ENCODE measurements at places on chromosomes 6 and 20.

GRCh38 chr20:24665741-24666191 lies 196.3 kb downstream of the SYNDIG1 start:
- DNase-seq, result no peak

- DNase-seq, result no peak
These were observed 15.4 kb downstream of the FKBP1A start for GRCh38 chr20:1377341-1377871.

DNA sequence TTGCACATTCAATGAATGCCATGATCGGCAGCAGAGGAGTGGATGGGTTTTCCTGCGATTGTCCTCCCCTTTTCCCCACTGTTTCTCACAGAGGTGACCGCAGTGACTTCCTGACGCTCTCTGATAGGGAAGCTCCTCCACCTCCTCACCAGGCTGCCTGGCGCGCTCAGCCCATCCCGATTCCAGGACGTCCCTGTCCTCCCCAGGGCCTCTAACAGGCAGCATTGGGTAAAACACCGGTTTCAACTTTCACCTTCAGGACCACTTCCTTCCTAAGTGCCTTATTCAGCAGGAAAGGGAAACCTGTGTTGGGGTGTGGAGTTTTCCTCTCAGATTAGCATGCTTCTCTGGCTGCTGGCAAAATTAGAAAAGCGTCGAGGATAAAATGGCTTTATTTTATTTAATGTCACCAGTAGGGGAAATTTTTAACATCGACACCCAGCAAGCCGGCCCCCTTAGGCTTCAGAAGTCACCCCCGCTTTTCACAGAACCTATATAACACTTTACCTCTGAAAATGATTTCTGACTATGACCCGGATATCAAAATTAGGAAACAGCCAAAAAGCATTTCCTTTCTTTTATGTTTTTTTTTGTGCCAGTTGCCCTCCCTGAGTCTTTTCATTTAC lies 570.4 kb upstream of the GJE1 start:
- DNase-seq, result peak; percentile 7

GRCh38 chr20:18780385-18781130 lies 33.0 kb upstream of the SCP2D1 start:
- DNase-seq, result no peak

- DNase-seq, result peak; percentile 44
These were observed 140.1 kb downstream of the QKI start for GRCh38 chr6:163554663-163555062.

DNA sequence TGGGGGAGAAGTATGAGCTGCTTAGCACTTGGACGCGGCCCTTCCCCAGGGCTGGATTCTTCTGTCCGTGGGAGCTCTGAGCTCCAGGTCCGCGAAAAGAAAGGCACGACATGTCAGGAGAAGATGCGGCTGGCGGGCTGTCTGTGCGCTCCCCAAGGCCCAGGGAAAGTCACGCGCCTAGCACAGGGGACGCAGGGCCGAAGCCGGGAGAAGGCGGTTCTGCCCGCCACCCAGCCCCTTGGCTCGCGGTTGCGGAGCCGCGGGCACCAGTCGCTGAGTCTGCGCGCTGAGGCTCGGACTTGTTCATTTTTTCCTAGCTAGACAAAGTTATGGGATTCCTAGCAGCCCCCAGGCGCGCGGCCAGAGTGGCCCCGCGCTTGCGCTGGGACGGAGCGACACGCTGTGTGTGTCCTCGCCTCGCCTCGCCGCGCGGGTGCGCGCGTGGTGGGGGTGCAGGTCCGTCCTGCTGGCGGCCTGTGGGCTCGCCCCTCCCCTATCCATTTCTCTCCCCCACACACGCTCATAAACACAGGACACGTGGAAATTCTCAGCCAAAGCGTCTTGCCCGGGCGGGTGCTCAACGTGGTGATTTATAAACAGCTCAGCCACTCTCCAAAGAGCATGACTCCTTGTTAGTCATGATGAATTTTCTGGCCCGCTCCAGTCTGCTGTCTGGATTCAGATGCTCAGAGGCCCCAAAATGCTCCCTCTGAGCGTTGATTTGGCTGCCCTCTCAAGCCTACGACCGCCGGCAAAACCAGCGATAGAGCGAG lies 1.9 kb upstream of the POU3F2 start:
- DNase-seq, result no peak

DNA sequence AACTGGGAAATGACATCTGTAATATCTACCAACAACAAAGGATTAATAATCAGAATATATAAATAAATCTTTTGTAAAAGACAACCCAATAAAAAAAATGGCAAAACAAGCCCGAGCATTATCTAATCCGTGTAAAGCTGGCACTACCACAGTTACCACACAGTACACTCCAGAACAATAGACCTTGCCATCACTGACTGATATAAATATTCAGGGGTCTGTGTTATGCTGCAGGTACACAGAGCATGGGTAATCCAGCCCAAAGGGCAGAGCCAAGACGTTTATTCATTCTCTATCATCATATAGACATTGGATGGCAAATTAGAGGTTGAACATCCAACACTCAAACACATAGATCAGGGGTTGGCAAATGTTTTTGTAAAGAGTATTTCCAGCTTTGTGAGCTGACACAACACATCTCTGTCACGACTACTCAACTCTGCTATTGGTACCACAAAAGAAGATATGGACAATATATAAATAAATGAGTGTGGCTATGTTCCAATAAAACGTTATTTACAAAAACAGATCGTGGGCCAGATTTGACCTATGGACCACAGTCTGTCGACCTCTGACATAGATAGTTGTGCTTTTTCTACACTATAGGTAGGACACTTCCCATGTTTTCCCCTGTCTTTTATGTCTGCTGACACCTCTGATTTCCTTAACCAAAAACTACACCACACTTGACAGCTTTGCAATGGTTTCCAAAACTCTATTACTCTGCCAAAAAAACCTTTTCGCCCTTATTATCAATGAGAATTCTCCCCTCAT lies 4.5 kb downstream of the NCOA6 start:
- DNase-seq, result no peak

DNA sequence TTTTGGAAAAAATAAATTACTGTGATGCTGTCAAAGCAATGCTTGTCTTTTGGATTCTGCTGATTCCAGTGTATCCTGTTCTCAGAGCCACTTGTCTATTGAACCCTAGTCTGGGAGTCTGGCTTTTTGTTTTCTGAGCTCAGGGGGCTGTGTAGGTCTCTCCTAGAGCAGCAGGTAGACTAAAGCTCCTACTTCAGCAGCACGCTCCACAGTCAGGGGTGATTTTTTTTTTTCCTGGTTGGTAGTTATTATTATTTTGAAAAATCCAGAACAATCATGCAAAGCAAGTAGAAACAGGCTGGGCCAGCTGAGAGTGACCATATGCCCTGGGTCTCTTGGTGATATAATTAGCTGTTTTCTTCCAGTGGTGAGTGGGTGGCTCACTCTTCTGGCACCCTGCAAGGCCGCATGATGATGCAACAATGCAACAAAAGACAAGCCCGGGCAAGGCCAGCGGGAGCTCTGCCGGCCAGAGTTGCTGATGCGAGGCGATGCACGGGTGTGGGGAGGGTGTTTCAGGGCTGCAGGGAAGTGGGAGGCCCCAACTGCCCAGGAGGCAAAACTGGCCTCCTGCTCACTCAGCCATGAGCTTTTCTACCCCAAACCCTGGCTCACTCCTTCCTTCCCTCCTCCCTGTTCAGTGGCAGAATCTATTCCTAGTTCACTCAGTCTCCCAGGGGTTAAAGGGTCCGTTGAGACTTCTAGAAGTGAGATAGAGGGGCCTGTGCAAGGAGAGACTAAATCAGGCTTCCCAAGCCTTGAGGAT lies 11.5 kb upstream of the CDKN1A start:
- DNase-seq, result no peak

DNA sequence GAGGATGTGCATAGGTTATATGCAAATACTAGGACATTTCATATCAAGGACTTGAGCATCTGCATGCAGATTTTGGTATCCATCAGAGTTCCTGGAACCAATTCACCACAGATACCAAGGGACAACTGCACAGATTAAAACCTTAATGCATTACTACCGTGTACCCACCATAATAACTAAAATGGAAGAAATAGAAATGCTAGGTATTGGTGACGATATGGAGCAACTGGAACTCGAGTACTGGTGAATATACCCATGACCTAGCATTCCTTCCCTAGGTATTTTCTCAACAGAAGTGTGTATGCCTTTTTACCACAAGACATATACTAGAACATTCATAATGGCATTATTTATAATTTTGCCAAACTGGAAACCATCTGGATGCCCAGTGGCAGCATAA lies 18.5 kb downstream of the KCNS1 start:
- no peak for DNase-seq

- no peak for DNase-seq
These were observed 41.4 kb downstream of the CBFA2T2 start for GRCh38 chr20:33531047-33531877.

- no peak for DNase-seq
These were observed 76.1 kb downstream of the HCRTR2 start for GRCh38 chr6:55250400-55250799.

GRCh38 chr20:63536241-63536977 lies 767 bp downstream of the PTK6 start:
- DNase-seq, result no peak

- DNase-seq, result no peak
These were observed 402.8 kb downstream of the PKHD1 start for GRCh38 chr6:51684603-51685002.

DNA sequence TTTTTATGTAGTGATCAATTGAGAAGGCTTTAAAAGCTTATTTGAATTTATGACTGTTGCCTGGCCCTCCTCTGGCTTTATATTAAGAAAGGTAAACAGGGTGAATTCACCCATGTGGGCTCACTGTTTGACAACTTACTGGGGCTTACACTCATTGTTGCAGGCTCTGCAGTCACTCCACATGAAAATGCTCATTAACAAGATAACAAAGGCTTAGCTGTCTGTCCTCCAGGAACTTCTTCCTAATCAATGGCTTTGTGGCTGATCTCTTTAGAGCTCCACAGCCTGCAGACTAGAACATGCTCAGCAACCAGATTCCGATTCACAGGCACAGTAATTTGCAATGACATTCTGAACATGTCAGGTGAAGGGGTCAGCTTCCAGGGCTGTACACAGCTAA lies 323.2 kb upstream of the MAN1A1 start:
- no peak for DNase-seq

GRCh38 chr6:137829641-137830083 lies 37.4 kb upstream of the TNFAIP3 start:
- no peak for DNase-seq

DNA sequence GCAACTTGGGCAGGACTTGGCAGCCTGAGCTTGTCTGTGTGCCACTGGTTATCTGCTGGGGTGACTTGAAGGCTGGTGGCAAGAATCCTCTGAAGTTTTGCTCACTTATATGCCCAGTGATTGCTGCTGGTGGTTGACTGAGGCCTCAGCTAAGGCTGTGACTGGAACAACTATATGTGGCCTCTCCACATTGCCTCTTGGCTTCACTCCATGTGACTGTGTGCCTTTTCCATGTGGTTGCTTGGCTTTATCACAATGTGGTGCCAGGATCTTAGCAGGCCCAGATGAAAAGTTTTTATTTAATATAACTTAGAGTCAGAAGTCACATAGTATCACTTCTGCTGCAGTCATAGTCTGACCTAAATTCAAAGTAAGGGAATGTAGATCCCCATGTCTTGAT lies 104.5 kb downstream of the ADAT2 start:
- no peak for DNase-seq

DNA sequence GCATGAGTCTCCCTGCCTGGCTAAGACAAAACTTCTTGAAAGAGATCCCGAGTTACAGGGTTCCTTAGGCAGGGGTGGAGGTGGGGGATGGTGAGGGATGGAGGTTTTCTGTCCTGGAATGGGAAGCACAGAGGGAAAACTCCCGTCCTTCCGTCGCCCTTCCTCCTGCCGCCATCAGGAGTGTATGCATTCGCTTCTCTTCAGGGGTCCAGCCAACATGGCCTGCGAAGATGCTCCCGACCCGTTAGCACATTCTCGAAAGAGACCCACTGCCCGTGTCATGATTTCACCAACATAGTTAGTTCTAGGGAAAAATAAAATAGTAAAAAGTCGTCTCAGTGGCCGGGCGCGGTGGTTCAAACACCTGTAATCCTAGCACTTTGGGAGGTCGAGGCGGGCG lies 37.1 kb downstream of the KIF25 start:
- no peak for DNase-seq

- no peak for DNase-seq
These were observed 20.9 kb downstream of the DEF6 start for GRCh38 chr6:35318196-35319171.

- no peak for DNase-seq
These were observed 42.3 kb upstream of the FAM83C start for GRCh38 chr20:35334311-35335101.

- no peak for DNase-seq
These were observed 10.7 kb upstream of the ADRM1 start for GRCh38 chr20:62292108-62292507.

DNA sequence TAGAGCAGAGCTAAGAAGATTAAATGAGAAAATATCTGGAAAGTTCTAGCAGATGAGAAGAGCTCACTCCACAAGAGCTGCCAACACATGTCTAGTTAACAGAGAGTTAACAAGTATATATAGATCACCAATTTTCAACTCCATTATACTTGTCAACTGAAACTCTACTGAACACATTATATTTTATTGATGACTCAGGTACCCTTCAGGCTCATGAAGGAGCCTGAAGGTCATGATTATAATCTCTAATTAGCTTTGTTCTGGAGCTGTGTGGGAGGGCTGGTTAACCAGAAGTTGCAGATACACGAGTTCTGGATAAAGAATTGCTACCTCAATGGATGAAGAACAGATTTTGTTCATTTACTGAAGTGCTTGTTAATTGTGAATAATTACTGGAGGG lies 42.1 kb upstream of the PTPRT start:
- DNase-seq, result no peak

DNA sequence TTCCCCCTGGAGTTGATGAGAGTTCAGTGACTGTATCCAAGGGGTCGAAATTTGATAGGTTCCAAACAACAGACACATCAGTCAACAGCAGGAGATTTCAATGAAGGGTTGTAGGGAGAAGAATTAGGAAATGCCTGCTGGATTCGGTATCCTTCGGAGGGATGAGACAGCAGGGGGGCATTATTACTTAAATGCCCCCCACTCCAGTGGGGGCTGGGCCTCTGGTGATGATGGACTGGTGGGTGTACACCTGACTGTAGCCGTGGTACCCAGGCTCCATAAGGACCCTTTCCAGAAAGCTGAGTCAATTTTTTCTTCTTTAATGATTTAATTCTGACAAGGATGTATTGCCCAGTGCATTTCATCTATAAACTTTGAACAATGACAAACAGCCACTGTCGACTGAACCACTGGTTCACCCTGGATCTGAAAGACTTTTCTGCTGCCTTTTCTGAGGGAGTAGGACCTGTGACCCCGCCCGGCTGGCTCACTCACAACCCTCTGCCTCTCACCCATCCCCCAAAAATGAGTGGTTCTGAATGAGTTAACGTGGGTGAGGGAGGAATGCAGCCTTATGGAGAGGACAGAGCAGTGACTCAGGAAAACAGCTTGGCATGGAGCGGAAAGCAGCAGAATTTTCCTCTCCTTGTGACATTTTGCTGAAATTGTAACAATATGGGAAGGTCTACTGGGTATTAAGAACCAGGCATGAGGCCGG lies 41.0 kb downstream of the ZMYND8 start:
- DNase-seq, result no peak

DNA sequence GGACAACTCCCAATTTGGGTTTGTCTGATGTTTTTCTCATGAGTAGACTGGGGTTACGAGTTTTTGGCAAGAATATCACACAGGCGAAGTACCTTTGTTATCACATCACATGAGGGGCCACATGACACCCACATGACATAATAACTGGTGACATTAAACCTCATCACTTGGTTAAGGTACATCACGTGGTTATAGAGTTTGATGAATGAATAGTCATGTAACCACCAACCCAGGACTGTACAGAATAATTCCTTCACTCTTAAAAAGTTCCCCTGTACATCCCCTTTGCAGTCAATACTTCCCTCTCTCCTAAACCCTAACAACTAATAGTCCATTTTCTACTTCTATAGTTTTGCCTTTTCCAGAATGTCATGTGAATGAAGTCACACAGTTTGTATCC lies 83.4 kb downstream of the REV3L start:
- DNase-seq, result no peak
